ENCODE measurements at places on chromosomes 2 and 18.

DNA sequence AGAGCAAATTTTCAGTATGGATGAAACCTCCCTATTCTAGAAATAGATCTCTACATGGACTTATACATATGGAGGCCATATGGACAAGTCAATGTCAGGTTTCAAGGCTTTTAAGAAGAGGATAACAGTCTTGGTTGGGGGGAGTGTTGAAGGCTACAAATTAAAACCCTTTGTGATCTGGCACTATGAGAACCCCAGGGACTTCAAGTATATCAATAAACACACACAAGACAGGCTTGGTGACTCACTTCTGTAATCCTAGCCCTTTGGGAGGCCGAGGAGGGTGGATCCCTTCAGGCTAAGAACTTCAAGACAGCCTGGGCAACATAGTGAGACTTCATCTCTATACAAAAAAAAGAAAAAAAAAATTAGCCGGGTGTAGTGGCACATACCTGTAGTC is 127.2 kb upstream of the SP5 start:
- DNase-seq: no peak

DNA sequence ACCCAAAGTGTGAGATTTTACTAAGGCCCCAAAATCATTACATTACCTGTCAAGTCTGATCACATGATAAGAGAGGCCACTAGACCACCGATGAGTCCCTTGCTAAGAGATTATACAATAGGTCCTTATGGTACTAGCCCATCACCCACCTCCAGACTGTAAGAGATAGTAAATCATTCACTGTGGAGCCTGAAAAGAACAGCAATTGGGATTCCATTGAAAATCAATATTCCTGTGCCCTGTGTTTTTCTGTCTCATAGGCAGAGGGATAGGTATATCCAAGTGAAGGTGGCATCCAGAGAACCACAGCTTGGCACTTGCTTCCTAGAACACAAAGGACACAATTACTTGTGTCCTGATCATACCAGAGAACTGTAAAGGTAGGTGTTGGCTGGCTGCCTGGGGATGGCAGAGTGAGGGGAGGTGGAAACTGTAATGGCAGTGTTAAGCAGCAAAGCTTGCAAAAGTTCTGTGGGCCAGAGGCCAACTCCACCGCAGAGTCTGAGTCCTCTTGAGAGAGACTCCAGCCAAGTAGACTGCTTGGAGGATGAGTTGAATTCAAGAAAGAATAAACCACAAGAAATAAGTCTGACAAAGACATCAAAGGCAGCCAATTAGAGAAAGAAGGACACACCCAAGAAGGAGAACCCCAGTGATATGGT is 102.0 kb upstream of the PIEZO2 start:
- no peak for DNase-seq

DNA sequence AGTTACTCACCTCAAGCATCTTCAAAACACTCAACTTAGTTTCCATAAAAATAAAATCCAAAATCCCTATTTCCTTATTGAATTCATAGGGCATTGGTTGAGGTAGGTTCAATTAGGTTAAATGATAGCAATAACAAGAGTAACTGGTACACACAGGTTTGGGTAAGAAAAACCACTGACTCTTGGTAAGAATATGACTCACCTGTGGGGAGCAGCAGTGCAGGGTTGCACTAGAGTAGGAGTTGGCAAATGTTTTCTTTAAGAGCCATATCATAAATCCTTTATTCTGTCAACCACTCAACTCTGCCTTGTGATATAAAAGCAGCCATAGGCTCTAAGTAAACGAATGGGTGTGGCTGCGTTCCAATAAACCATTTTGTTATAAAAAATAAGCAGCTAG is 71.4 kb upstream of the CDH20 start:
- DNase-seq: no peak

GRCh38 chr2:173590276-173590861 is 235.7 kb downstream of the CDCA7 start:
- DNase-seq: no peak

- no peak for DNase-seq
Measured at GRCh38 chr2:141639809-141640208, 491.0 kb downstream of the LRP1B start.
